Activated CD8-positive, alpha-beta memory T cell treated with anti-CD3 and anti-CD28 coated beads for 1 hour (primary cell): ENCODE measurements at places on chromosomes 16 and 17.

DNA sequence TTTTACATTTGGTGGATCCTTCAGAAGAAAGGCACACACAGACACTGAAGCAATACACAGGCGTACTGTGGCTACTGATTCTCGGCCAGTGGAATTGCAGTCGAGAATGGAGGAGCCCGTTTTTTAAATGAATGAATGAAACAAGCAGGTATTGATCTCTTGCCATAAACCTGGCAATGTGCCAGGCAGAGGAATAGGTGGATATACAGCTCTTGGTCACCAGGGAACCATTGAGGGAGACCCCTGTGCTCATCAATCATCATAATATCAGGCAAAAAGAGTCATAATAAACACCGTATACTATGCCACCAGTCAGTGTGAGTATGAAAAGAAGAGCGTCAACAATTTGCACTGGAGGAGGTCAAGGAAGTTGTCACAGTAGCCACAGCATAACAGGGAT lies 140.3 kb upstream of the FOXF1 start:
- DNase-seq: no peak

DNA sequence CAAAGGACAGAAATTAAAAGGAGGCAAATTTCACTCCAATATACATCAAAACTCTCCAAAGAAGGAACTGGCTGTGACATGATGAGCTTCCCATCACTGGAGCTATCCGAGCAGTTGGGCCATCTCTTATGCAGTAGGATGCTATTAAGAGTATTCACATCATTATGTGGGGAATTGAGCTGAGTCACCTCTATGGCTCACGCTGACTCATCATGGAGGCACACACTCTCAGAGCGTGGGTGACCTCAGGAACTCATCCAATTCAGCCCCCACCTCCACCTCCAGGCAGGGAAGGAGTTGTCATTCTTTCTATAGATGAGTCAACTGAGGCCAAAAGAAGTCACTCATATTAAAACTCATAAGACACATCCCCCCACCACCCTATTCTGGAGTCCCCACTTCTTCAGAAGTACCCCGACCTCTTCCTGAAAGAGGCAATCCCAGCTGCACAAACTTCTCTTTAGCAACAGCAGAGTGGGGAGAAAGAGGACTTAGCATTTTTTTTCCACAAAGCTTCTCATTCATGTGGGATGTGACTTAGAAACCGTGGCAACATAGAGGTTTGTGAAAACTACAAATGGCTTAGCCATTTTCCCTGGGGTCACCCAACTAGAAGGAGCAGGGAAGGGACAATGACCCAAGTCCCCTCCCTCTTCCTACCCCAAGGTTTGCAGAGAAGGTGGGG lies 32.5 kb downstream of the ABCC12 start:
- DNase-seq: no peak

GRCh38 chr16:16095646-16096045 lies 127.6 kb downstream of the ABCC6 start:
- no peak for DNase-seq

DNA sequence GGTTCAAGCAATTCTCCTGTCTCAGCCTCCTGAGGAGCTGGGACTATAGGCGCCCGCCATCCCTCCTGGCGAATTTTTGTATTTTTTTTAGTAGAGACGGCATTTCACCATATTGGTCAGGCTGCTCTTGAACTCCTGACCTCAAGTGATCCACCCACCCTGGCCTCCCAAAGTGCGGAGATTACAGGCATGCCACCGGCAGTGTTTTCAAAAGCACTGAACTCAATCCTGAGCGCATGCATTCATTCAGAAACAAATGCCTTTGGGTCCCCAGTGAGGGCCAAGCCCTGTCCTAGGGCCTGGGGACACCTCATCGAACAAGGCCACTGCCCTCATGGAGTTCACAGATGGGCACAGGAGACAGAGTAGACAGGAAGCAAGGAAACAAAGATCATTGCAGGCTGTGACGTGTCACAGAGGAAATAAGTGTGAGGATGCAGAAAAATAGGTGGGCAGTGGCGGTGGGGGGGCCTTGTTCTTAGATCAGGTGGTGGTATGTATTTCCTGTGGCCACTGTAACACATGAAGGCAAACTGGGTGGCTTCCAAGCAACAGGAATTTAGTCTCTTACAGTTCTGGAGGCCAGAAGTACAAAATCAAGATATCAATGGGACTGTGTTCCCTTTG lies 12.5 kb downstream of the TMEM114 start:
- no peak for DNase-seq

GRCh38 chr16:53545433-53545832 lies 42.4 kb upstream of the AKTIP start:
- no peak for DNase-seq

DNA sequence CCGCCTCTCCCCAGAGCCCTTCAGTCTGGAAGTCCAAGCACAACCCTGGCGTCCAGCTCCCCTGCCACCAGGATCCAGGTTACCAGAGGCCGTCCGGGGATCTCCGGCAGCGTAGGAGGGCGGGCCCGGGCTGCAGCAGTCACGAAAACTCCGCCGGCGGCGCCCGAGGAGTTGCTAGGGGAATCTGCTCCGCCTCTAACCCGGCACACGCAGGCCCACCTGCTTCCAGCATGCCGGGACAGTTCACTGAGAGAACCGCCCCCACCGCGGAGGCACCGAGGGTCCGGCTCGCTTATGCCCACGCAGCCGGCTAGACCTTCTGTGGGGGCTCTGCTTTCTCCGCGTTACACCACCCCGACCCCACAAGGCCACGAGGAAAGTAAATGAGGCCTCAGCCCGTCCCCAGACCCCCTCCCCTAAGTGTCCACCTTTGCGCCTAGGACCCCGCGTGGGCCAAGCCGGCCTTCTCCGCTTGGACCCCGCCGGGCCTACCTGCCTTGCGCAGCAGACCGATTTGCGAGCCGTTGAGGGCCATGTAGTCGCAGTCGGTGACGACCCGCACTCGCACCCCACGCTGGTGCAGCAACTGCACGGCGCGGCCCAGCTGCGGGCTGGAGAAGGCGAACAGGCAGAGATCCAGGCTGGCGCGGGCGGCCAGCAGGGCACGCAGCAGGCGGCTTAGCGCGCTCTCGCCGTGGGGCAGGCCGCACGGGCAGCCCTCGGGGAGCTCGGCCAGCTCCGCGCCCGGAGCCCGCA lies 587 bp downstream of the PLD6 start:
- peak; percentile 22 for DNase-seq

- no peak for DNase-seq
Observed at GRCh38 chr17:46154151-46154816, 38.9 kb downstream of the KANSL1 start.
